Activated CD4-positive, alpha-beta T cell treated with anti-CD3 and anti-CD28 coated beads for 1 hour (primary cell): ENCODE measurements at places on chromosomes 3 and 15.

- no peak for DNase-seq
Measured at GRCh38 chr15:38229705-38230310, 22.8 kb upstream of the SPRED1 start.

DNA sequence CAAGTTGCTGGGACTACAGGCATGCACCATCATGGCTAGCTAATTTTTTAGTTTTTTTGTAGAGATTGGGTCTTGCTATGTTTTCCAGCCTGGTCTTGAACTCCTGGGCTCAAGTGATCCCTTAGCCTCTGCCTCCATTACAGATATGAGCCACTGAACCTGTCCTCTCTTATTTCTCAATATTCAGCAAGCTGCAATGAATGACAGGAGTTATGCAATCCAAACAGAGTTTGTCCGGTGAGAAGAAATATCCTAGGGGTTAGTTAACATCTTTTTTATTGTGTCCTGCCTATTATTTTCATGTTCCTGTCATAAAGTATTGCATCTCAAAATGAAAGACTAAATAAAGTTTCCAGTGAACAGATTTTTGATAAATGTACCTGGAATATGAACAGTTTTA is 1161.4 kb downstream of the OTOL1 start:
- DNase-seq, result no peak

- no peak for DNase-seq
Measured at GRCh38 chr15:72077950-72078349, 40.0 kb downstream of the MYO9A start.

- no peak for DNase-seq
Measured at GRCh38 chr3:70974747-70975146, 608.8 kb downstream of the FOXP1 start.

DNA sequence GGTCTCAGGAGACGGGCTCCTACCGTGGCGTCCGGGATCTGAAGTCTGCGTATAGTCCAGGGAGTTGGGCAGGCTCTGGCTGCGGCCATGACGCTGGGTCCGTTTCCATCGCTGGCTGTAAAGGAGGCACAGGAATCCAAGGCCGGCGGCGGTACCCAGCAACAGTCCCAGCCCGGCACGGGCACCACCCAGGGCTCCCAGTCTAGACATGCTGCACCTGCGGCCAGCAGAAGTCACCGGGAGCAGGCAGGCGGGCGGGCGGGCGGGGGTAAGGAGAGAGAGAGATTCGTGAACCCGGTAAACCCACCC is 526 bp downstream of the RMDN3 start:
- no peak for DNase-seq

- DNase-seq, result no peak
Measured at GRCh38 chr15:27934782-27935181, 164.3 kb downstream of the OCA2 start.

DNA sequence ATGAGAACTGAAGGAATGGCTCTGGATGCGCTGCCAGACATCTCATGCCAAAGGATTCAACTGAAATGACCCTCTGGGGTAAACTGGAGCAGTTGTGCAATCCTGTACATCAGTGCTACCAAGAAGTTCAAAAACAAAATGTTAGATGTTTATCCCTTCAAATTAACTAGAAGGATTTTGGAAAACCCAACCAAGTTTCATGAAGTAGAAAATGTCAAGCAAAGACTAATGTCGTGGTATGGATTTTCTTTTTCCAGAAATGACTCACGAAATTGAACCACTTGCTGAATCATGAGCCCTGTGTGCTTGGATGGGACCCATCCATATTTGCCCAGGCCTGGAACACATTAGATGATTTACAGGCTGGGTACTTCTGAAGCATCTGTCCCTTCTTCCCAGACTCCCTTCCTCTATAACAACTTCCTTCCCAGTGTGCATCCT is 101.6 kb downstream of the LRTM1 start:
- no peak for DNase-seq

GRCh38 chr15:74917676-74918075 is 11.0 kb upstream of the FAM219B start:
- DNase-seq, result no peak

- DNase-seq, result no peak
Measured at GRCh38 chr3:48528754-48529153, 24.8 kb upstream of the SHISA5 start.

DNA sequence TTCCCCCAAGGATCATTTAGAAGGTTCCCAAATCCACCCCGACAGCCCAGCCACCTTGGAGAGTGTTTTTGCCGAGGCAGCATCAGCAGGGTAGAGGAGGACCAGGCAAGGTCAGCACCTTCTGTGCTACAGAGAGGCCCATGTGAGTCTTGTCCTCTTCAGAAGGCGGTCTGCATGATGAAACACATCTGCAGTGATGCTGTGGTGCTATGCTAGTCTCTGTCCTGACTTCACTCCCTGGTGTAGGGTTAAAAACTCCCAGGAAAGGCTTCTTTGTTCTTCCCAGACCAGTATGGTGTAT is 87.9 kb downstream of the ITPR1 start:
- no peak for DNase-seq

DNA sequence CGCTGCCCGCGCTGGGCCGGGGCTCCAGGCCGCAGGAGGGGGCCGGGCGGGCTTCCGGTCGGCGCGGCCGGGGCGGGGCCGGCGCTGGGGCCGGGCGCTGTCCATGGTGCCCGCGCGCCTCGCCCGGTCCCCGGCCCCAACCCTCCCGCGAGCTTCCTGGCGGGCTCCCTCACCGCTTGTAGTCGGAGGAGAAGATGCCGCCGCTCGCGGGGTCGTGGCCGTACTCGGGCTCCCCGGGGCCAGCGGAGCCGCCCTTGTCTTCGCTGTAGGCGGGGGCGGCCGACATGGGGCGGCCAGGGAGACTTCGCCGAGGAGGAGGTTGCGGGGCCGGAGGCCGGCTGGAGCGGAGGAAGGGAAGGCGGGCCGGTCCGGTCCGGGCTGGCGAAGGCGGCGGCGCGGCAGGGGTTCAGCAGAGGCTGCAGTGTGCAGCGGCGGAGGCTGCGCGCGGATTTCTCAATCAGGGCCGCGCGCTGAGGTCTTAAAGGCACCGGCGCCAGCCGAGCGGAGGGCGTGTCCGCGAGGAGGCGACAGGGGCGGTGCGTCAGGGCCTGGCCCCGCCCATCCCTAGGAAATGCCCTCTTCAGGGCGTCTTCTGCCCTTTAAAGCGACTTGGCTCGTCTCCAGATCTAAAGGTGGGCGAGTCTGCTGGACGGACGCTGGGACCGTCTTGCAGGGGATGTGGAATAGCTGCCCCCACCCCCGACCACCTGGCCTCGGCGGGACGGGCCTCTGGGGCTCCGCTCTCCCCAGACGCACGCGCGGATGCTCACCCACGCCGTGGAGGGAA is at the start of gene AP3B2:
TSS of gene AP3B2 (minus strand) at position 455 of the 787 bp plus-strand sequence. CDS start at position 286, 169 bp downstream.
- DNase-seq, result peak; percentile 49

DNA sequence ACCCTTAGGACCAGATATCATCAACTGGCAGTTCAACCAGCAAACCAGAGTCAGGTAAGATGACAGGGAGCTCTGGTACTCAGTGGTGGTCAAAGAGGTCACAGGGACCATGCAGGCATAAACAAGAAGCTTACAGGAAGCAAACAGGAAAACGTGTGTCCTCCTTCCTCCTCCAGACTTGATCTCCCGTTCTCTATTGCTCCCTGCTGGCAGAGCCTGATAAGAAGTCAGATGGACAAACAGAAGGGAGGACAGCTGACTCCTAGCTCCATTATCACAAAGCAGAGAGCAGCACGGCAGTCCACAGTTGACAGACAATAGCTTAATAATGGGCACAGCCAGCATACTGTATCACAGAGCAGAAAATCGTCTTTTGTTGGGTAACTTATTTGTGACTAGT is 156.5 kb upstream of the SLC2A2 start:
- DNase-seq, result no peak

GRCh38 chr3:3038201-3038991 is 71.8 kb downstream of the IL5RA start:
- DNase-seq, result no peak

GRCh38 chr3:72441284-72441994 is 406.8 kb downstream of the SHQ1 start:
- DNase-seq, result no peak

DNA sequence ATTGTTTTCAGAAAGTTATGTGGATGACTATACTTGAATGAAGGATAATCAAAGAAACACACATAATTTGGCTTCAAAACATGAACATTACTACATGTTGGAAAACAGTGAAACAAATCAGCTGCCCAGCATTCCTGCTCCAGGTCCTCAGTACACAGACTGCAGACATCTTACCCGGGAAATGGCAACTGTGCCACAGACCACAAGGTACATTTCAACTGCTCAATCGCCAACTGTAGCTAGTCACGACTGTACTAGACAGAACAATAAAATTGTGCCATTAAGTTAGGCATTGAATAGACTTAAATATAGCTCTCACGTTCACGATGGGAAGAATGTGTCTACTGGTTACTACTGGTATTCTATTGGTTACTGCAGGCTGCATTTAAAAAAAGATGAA is 5.0 kb downstream of the NAA50 start:
- DNase-seq, result no peak

DNA sequence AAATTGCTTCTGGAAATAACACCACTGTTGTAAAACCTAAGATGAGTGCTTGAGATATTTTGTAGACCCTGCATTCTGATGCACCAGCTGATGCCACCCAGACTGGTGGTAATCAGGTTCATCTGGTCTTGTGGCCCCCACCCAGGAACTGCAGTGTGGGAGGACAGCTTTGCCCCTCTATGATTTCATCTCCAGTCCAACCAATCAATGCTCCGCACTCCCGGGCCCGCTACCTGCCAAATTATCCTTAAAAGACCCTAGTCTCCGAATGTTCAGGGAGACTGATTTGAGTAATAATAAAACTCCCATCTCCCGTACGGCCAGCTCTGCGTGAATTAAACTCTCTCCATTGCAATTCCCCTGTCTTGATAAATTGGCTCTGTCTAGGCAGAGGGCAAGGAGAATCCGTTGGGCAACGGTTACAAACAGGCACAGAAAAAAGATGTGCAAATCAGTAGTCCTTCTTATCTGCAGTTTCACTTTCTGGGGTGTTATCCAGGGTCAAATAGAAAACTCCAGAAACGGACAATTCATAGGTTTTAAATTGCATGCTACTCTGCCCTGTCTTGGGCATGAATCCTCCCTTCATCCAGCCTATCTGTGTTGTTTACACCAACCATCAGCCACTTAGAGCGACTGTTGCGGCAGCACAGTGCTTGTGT is 29.2 kb upstream of the TRPM1 start:
- no peak for DNase-seq

DNA sequence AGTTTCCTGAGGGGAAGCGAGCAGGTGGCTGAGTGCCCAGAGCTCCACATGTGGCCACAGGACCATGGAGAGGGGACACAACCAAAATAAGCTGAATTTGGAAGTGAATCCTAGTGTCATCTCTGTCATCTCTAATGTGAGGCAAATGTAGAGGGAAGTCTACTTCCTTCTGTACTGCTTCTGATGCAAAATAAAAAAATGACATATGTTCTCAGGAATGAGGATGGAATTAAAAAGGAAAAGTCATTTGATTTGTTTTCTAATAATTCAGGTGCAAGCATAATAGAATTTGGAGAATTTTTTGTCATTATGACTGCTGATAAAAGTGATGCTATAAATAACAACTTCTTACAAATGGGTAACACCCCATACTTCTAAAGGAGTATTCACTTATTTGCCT is 59.5 kb upstream of the POU1F1 start:
- no peak for DNase-seq

GRCh38 chr3:150449169-150449721 is 41.1 kb downstream of the TSC22D2 start:
- DNase-seq, result no peak

DNA sequence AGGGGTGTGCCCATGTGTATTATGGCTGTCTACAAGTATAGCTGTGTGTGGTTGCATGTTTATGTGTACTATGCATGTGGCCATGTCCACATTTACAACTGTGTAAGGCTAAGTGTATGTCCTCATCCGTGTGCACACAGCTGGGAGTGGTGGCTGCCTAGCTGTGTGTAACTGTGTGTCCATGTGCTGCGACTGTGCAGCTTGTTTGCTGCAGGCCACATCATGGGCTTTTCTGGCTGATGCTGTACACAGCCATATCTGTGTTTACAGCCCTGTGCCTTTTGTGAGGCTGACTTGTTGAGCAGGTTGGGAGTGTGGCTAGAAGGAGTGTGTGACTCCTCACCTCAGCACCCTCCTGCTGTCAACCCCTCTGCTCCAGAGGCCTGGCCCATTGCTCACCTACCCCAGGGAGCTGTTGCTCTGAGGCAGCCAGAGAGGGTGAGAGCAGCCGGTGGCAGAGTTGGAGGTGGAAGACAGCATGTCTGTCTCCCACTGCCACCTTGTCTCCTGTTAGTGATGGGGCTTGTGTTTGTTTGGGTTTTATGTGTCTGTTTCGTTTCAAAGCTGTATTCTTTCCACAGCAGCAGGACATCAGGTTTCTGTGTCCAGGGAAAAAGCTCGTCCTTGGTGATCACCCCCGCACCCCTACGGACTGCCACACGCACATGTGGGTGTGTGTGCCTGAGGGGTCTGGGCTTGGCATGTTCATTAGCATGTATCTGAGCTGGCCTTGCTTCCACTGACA is 1.4 kb upstream of the GRM2 start:
- no peak for DNase-seq

DNA sequence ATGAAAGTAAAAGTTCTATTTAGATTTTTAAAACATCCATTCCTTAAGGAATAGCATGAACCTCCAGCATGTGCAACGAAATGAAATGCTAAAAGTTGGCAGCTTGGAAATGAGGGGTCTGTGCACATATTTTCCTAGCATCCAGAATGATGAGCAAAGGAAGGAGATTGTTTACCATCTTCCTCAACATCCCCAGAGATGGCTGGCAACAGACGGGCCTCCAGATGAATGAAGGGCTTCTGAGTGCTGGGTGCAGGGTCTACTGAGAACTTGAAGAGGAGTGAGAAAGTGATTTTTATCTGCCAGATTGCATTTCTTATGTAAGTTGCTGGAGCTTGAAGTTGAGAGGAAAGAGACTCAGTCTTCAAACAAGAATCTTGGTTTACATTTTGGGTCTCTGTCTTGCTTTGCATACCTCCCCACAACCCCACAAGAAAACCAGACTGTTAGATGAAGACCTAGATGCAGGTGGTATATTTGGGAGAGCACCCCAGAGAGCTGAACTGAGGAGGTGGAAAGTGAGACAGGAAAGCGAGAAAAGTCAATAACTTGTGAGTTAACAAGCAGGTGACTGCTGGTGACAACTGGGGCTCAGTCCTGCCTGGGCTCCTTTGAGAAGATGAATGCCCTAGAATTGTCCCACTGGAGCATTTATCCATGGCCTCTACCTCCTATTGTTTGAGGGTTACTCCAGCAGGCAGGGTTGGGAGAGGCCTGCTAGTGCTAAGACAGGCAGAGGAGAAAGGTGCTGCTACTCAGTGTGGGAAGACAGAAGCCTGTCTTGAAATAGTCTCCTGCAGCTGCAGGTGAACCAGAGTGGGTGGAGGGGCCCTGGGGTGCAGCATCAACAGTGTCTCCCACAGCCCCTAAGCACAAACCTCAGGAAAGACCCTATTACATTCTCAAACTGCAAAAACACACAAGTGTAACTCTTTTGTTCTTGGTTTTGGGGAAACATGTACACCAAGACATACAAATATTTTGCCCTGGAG is 10.5 kb upstream of the CCK start:
- no peak for DNase-seq

DNA sequence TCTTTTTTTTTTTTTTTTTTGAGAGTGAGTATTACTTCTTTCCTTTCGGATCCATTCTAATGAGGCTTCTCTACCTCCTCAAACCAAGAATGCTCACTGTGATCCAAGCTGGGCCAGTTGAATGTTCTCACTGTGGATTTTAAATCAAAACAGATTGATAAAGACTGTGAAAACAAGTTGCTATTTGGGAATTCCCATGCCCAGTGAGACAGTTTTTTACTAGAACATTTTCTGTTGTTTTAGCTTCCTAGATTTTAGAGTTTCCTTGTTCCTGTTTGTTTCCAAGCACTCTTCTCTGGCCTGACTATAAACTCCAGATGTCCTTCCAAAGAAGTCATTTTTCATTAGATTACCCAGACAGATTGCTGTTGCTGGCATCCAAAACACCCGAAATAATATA is 60.1 kb upstream of the GALNT15 start:
- no peak for DNase-seq
